ENCODE measurements at places on chromosomes 2 and 18.

- DNase-seq: no peak
Measured at GRCh38 chr18:26536664-26537063, 11.7 kb downstream of the KCTD1 start.

- no peak for DNase-seq
Measured at GRCh38 chr2:119112230-119112629, 46.3 kb downstream of the C1QL2 start.

- DNase-seq: no peak
Measured at GRCh38 chr2:40210968-40211353, 240.9 kb downstream of the SLC8A1 start.

DNA sequence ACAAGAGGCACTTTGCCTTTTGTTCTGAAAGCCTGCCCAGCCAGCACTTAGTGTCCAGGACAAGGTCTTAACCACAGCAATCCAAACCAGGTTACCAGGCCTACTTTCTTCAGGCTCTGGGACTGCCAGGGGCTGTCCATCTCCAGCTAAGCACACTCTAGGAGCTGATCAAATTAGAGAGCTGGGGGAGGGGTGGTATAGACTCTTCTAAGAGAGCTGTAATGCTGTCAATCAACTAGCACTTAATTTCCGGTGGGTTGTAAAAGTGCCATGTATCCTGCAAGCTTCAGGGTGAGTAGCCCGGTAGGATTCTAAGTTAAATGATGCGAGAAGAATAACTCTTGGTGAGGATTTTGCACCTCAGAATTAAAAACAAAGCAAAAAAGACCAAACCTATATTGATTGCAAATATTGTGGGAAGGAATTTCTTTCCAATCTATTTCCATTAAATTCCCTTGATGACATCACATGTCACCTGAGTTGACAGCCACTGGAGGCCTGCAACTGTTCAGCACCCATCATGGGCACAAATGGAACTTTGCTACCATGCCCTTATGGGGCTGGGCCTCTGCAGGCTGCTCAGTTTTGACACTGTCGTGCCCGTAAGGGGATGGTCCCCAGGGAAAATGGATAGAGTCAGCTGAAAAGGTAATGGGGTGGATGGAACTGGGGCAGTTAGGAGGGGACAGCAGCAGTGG, 8.7 kb upstream of the COX7A2L start:
- DNase-seq: no peak

DNA sequence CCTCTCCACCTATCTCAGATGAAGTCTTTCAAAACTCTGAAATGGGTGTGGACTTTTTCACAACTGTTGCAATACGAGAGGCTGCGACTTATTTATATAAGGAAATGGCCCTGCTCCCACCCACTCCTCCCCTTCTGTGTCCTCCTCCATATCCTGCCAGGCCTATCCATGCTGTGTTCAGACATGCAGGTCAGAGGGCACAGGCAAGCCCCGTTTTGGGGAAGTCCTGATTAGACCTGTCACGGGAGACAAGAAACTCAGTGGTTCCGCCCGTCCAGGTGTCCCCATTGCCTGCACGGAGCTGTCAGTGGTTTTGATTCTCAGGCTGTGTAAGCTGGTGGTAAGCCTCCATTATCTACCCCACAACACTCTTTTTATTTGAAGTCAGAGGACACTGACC, 99.6 kb upstream of the MGAT5 start:
- no peak for DNase-seq

- no peak for DNase-seq
Measured at GRCh38 chr2:7927691-7928090, 754.2 kb upstream of the ID2 start.

DNA sequence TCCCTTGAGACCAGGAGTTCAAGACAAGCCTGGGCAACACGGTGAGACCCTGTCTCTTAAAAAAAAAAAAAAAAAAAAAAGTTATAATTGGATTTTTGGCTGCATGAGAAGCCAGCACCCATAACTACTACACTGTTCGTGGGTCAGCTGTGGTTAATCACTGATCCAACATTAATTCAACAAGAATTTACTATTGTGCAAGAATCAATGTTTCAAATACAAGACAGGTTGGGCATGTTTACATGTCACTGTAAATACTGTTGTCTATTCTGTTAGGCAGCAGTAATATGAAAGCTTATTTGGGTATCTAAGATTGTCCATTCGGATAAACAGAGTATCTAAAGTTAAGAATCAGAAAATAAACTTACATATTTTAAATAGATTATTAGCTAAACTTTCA, 62.3 kb downstream of the ESCO1 start:
- DNase-seq: no peak

- no peak for DNase-seq
Measured at GRCh38 chr18:35073186-35074105, 32.2 kb downstream of the MAPRE2 start.

Data from CD8-positive, alpha-beta T cell (primary cell).